ENCODE measurements at places on chromosomes 3 and 15.

DNA sequence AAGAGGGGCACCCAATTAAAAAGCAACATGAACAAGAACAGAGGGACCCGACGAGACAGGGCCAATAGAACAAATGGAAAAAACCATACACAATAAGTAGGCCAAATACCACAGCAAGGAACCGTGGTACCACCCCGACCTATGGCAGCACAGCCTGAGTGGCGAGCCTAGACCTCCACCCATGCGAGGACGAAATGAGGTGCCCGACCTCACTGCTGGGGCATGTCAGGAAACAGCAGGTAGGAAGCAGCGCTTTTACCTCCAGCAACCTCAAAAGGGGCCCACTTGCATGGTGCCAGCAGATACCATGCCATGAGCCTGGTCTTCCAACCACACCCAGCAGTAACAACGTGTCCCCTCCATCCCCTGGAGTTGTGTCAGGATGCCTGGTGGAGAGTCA lies 77.9 kb downstream of the PCSK6 start:
- no peak for DNase-seq

DNA sequence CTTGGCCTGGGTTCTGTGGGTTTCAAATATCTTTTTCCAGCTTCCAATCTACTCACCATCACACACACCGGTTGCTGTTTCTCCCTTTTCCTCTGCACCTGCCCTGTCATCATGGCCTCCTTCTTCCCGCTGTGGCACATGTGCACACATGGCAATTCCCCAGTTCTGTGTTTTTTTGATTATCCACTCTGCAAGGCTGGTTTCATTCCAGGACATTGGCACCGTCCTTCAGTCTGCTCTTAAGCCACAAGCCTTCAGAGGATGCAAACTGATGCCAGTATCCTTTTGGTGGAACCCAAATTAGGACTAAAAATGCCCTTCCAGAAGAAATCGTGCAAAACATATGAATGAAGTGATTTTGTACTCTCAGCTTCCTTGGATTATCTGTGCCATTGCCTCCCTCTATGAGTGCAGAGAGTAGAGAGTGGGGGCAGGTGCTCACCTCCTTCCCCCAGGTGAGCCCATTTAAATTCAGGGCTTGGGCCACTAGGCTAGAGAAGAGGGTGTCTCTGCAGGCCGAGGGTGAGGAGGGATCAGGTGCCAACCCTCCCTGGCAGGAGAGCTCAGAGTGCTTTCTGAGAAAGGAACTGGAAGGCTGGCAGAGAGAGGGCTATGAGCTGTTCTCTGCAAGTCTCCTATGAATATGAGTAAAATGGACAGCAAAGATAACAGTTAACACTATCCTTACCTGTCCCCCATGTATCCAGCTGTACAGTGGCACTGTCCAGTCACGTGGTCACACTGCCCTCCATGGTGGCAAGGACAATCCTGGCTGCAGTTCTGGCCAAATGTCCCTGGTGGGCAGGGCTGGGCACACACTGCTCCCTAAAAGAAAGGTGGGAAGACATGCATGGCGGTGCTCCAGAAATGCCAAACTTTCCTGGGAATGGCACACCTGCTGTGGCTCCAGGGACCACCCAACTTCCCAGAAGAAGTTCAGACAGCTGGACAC lies 100.8 kb downstream of the RAB11A start:
- no peak for DNase-seq

GRCh38 chr3:132681421-132681820 lies 21.3 kb downstream of the UBA5 start:
- DNase-seq, result no peak

DNA sequence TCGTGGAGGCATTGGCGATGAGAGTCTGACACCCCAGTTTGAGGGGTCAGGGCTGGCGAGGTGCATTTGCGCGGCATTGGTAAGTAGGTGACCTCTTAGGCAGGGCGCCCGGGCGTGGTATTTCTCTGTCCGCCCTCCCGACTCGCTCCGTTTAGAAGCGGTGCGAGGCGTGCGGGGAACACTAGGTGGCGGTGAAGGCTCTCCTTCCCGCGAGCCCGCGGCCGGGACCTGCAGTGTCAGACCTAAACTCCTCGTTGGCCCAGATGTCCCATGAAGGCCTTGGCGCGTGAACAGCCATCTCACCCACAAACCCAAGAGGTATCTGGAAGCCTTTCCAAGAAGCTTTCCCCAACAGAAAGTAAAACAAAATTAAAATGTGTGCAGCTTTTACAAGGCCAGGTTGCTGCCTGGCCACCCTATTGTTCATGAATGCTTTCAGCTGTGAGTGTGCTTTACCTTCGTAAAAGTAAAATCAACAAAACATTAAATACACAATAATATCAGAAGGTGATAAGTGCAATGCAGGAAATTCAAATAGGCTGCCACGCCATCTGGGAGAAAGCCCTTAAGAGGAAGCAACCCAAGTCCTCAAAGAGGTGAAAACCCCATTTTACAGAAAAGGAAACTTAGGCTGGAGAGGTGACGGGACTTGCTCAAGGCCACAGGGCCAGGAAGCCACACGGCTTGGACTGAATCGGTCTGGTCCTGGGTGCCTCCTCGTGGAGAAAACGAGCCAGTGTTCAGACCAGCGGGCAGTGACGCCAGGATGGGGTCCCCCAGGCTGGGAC lies 120.3 kb downstream of the ETFA start:
- peak; percentile 79 for DNase-seq

GRCh38 chr3:177196456-177197040 lies 734 bp downstream of the TBL1XR1 start:
- DNase-seq, result peak; percentile 56

GRCh38 chr3:151989621-151990020 lies 116.2 kb downstream of the SUCNR1 start:
- no peak for DNase-seq

- no peak for DNase-seq
Measured at GRCh38 chr15:34904527-34904926, 65.0 kb downstream of the AQR start.

DNA sequence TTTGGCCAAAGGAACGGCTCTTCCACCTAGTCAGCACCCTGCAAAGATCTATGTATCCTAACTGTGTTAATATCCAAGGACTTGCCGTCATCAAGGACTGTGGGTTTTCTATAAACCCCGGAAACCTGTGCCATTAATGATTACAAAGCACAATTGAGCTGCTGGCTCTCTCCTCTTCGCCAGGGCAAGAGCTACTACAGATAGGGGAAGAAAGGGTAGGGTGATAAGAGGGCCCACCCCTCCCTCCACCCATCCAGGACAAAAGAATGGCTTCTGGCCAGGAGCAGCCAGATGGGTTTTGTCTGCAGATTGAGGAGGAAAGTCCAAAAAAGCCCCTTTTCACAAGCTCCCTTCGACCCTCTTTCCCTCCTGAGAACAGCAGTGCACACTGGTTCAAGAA lies 9.9 kb downstream of the RFT1 start:
- no peak for DNase-seq

DNA sequence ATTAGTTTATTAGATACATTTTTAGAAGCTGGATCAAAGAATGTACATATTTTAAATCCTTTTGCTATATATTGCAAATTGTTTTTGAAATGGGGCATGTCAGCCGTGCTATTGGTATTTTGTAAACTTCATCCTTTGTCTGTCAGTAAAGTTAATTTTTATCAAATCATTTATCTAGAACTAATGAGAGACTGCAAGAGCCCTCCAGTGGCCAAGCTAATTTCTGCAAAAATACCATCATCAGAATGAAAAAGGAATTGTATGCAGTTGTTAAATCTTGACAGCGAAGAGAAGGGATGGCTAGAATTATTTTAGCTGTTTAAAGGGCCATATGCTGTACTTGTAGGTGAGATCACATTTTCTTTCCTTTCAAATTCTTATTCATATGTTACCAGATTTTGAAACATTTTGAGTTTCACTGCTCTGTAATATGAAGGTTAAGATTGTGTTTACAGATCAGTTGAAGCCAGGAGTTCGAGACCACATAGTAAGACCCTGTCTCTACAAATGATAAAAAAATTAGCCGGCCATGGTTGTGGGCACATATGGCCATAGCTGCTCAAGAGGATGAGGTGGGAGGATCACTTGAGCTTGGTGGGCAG lies 8.1 kb upstream of the CLDN11 start:
- DNase-seq, result peak; percentile 28

DNA sequence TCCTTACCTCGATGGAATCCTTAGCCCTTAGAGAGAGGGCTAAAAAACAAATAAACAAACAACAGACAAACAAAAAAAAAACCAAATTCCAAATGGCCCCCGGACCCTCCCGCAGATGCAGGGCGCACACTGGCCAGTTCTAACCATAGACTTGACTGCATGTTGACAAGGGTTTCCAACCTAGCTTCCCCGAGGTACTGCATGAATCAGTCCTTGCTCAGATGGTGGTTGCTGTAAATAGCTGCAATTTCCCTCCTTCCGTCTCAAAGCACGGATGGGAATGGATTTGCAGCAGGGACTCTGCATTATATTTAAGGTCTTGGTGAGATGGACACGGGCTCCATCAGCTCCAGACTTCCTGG lies 162.8 kb downstream of the CD47 start:
- no peak for DNase-seq

GRCh38 chr3:156171281-156172267 lies 51.2 kb downstream of the KCNAB1 start:
- DNase-seq, result no peak

- no peak for DNase-seq
Measured at GRCh38 chr15:89625716-89626115, 29.6 kb downstream of the KIF7 start.

DNA sequence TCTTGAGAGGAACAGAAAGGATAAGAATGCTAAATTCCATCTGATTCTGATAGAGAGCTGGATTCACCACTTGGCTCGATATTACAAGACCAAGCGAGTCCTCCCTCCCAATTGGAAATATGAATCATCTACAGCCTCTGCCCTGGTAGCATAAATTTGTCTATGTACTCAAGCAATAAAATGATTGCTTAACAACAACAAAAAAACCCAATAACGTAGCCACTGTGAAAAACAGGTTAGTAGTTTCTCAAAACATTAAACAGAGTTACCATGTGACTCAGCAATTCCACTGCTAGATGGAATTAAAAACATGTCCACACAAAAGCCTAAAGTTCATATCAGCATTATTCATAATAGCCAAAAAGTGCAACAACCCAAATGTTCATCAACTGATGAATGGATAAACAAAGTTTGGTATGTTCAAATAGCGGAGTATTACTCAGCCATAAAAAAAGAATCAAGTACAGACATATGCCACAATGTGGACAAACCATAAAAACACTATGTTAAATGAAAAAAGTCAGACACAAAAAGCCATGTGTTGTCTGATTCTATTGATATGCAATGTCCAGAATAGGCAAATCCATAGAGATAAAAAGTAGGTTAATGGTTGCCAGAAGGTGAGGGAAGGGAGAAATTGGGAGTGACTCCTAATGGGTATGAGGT lies 16.8 kb downstream of the BCL2L10 start:
- no peak for DNase-seq

DNA sequence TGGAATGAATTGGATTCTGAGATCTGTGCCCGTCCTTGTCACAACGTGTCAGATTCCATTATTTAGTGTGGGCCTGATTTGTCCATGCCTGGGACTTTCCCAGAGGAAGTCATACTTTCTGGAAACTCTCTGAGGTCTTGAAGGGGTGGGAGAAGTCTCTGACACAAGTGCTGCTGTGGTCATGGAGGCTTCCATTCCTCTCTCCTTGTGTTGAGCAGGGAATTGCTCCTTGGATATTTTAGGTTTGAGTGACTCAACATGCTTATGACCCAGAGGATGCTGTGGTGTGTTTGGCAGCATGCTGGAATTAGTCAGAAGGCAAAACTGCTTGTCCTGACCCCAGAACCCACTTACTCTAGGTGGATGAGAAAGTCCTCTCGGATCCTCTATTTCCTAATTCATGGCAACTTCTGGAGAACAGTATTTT lies 132.1 kb downstream of the LPP start:
- no peak for DNase-seq

- DNase-seq, result no peak
Measured at GRCh38 chr3:195855471-195856409, 44.0 kb upstream of the MUC4 start.

GRCh38 chr3:67655364-67656121 lies 1.1 kb upstream of the SUCLG2 start:
- DNase-seq, result peak; percentile 56

DNA sequence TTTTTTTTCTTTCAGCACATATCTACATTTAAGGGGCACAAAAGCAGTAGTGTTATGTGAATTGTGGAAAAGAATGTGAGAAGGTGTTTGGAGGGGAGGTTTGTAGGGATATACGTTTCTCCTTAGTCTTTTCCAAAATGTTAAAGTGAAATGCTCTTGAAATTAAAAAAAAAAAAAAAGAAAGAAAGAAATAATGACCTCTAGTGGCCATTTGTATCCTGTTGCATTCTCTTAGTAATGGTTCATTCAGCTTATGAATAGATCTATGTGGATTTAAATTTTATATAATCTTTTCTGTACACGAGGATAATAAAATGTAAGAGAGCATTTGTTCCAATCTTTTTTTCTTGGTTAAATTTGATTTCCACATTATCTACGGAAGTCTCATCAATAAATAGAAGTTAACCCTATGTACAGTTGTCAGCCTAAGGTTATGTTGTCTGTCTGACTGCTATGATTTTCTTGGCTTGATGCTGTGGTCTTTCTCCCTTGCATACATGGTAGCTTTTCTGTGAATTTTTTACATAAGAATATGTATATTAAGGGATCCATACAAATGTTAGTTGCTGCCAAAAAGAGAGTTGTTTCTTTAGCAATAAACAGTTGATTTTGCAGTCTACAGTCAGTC lies 1.7 kb downstream of the P2RY13 start:
- peak; percentile 43 for DNase-seq

GRCh38 chr15:87489902-87490665 lies 766.5 kb downstream of the NTRK3 start:
- no peak for DNase-seq

DNA sequence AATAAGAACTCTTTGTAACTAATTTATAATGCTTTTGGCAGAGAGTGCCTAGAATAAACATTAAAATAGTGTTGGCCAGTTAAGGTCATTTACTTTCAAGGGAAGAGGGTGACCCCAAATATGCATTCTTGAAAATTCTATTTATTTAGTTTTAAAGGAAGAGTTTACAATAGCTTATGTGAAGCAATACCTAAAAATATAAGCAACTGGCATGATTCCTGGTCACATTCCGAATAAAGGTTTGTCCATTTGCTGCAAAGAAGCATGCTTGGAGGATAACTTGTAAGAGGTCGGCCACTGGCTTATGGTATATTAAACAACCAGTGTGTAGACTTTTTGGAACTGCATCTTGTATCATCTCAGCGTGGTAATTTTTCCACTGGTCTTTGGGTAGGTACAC lies 10.2 kb downstream of the MITF start:
- DNase-seq, result no peak

- no peak for DNase-seq
Measured at GRCh38 chr3:69232482-69232881, 110.1 kb upstream of the LMOD3 start.
